ENCODE measurements at places on chromosomes 1 and 21.

- DNase-seq, result no peak
These were observed 10.9 kb upstream of the SH2D1B start for GRCh38 chr1:162422662-162423375.

GRCh38 chr1:162191396-162192305, 122.2 kb downstream of the NOS1AP start:
- DNase-seq, result no peak

DNA sequence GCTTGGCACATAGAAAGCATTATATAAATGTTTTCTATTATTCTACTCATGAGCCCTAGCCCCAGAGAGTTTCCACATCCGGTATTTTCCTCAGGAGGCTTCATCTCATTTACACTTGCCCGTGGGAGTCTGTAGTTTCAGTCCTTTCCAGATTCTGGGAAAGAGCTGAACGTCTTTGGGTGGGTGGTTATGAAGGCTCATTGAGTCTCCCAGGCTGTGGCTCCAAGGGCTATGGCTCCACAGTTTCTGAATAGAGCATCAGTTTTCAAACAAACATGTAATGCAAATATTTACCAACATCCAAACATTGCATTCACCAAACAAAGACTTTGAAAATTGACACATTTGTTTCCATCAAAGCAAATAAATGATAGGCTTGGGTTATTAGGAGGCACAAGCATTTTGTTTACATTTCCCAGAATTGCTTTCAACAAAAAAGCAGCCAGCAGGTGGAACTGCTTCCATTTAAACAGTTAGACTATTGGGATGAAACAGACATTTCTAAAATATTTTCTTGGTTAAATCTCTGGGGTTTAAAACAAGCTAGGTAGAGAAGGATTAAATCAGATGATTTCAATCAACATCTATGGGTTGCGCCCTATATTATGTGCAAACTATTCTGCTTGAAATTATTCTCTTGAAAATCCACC, 1.3 kb upstream of the LEMD1 start:
- no peak for DNase-seq

DNA sequence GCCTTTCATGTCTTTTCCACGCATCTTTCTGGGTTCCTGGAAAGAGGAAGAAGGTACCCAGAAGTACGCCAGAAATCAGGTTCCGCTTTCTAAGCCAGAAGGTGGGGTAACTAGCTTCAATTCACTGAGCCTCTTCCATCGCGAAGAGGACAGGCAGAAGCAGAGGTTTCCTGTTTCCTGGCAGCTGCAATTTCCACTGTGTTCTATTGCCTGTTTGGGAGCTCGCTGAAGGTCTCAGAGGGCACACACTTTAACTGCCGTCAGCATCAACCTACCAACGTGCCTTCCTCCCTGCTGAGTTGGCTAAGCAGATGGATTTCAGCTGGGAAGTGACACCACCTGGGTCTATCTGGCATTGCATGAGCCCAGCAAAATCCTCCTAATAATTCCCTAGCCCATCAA, 10.0 kb downstream of the NCF2 start:
- DNase-seq, result no peak

GRCh38 chr21:14691914-14692313, 145.8 kb upstream of the SAMSN1 start:
- DNase-seq, result no peak

DNA sequence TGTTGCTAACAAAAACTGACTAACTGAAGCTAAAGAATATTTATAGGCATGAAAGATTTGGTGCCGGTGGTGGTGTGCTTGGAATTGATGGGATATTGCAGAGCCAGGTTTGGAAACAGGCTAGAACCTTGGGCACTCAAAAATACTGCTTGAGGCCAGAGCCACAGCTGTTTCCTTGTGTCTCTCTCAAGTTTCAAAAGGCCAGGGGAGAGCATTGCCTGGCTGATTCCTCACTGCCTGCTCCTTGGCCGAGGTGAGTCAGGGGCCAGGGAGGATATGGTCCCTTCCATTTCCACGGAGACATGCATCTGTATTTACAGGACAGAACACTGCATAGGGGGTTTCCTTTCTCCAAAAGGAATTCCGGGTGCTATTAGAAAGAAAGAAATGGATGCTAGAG, 36.1 kb upstream of the IVNS1ABP start:
- DNase-seq, result no peak

GRCh38 chr1:56099766-56100265, 479.5 kb downstream of the PLPP3 start:
- no peak for DNase-seq

DNA sequence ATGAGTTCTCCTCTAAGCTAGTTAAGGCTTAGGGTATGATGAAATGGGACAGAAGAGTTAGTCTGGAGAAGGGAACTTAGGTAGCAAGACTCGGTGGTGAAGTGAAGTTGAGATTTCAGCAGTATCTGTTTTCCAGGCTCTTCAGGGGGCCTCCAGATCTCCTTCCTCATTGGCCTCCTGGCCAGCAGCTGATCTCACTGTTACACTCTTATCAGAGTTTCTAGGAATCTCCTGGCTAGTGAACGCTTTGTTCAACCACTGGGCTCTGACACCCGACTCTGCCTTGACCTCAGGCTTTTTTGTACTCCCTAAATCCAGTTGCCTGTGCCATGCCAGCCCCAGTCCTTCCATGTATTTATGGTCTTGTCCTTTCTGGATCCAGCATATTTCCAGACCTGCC, 311.0 kb downstream of the ASTN1 start:
- no peak for DNase-seq
